ENCODE measurements at places on chromosomes 16 and 17.

GRCh38 chr17:66198242-66198641, 6.3 kb upstream of the CEP112 start:
- DNase-seq, result no peak

DNA sequence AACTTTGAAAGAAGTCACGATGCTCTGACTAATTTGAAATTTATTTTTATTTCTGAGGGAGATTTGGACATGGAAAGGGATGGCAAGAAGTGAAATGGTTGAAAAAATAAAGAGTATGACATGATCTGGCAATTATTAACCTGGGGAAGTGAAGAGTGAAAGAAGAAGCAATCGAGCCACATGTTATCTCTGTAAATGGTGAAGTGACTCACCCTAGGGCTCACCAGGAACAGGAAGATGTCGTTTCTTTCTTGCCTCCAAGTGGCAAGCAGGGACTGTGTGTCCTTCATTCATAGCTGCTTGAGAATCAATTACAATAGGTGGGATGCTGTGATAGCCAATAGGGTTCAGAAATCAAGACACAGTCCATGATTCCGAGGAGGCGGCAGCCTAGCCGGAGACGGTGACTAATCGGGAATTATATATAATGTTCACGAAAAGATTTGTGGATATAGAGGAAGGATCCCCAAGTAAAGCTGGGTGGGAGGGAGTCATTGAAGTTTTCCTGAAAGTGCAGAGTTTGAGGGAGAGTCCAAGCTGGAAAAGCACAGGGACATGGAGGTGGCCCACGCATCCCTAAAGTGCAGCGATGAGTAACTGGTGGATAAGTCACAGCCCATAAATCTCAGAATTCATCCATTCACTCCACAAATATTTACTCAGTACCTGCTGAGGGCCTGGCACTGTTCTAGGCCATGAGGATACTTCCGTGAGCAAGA, 18.2 kb upstream of the KRT20 start:
- peak; percentile 97 for DNase-seq

- DNase-seq, result no peak
Measured at GRCh38 chr17:6387442-6387841, 47.5 kb downstream of the AIPL1 start.

DNA sequence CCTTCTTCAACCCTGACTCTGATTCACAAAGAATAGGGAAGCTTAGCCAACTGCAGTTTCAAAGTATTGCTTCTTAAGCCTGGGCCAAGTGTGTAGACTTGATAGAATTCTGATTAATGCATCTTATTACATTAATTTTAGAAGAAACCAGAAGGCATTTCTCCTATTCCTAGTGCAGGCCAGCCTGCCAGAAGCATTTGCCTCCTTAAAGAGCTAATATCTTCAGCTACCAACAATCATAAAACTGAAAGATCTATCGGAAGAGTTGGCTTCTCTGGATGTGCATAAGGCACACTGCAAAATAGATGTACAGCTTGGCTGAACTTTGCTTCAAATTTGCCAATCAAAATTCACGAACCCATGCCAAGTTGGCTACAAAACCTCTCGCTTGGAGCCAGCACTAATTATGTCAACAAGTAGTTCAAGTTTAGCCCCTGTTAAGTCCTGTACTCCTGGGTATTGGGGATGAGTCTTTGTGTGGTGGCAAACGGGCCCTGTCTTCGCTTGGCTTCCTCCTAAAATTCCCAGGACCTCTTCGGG, 717.8 kb downstream of the WWOX start:
- DNase-seq, result peak; percentile 18

GRCh38 chr16:17303101-17303500, 167.7 kb downstream of the XYLT1 start:
- DNase-seq, result no peak

- DNase-seq, result peak; percentile 92
Measured at GRCh38 chr17:7403977-7404736, at the start of gene TMEM256. Gene TMEM256 (minus strand): TSS chr17:7404097. CDS start chr17:7404084, 13 bp downstream.

DNA sequence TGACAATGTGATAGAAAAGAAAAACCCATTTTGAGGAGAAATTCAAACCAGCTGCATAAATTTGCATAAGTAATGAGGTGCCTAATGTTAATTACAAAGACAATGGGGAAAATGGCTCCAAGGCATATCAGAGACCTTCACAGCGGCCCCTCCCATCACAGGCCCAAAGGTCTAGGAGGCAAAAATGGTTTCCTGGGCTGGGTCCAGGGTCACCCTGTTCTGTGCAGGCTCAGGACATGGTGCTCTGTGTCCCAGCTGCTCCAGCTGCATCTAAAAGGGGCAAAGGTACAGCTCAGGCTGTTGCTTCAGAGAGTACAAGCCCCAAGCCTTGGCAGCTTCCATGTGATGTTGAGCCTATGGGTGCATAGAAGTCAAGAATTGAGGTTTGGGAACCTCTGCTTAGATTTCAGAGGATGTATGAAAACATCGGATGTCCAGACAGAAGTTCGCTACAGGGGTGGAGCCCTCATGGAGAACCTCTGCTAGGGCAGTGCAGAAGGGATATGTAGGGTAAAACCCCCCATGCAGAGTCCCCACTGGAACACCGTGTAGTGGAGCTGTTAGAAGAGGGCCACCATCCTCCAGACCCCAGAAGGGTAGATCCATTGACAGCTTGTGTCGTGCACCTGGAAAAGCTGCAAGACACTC, 40.6 kb downstream of the IKZF3 start:
- DNase-seq, result no peak

DNA sequence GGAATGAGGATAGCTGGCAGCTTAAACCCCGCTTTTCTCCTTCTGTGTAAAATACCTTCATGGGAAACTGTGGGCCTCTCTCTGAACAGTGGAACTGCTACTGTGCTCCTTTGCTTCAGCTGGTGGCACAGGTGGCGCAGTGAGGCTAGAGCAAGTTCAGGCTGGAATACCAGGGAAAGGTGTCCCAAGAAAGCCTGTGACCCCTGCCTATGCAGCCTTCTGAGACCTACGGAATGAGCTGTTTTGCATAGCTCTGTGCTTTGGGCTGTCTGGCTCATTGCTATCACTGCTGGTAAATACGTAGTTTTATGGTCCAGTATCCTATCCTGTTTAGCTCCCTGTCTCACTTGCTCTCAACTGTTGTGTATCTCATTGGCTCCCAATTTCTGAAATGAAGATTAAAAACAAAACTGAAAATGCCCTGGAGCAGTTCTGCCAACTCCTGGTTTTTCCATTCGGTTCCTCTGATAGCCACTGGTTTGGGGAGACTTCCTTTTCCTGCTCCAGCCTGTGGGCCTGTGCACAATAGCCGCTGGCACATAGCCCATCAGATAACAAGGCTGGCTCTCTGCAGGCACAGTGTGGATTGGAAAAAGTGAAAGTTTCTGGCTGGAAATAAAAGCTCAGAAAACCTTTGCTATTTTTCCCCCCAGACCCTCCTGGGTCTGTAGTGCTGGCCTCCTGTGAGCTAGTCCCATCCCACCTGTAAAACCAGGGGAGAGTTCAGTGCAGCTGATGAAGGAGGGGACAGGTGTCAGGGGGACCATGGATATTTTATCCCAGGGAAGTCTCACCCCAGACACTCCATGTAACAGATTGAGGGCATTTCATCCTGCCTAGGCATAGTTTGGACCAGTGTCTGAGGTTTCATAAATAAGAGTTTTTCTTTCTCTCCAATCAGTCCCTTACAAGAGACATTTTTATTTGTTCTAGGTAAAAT, 24.0 kb downstream of the LIMD2 start:
- peak; percentile 91 for DNase-seq

DNA sequence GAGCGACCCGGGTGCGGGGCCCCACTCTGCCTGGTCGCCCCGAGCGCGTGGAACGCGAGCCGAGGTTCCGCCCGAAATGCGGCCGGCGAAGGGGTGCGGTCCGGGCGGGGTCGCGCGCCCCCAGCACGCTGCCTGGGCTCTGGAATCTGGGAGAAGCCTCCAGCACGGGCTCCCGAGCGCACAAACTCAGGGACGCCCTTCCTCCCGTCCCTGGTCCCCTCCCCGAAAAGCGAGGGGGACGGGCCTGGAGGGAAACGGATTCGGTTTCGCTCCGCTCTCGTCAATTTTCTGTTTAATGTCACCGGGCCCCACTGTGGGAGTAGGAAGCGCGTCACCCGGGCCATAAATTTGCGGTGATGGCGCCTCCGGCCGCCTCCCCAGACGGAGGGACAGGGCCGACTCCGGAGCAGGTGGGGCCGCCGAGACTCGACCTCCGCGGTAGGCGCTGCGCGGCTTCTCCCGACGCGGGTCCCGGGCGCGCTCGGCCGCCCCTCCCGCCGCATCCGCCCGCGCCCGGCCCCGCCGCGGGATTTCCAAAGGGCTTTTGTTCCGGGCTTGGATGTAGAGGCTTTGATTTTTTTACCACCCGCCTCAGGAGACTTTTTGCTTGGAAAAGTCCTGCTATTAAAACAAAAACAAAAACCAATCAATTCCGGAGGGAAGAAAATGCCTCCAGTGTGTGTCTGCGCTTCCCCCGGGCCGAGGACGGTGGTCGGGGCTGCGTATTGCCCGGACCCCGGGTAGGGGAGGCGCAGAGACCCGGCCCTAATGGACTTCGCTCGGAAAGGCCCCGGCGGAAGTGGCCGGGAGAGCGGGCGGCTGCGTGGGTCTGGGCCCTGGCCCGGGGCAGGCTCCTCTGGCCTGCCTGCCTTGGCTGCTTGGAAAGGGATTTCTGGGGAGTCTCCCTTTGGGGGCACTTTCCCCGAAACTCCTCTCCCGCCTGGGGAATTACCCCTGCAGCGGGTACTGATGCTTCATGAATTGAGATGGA, 7.9 kb upstream of the BAHCC1 start:
- no peak for DNase-seq

GRCh38 chr17:74085434-74085833, 118.0 kb upstream of the RPL38 start:
- no peak for DNase-seq

GRCh38 chr17:8073627-8074484, 13.7 kb downstream of the ALOX12B start:
- no peak for DNase-seq

- DNase-seq, result no peak
Measured at GRCh38 chr16:88284626-88285513, 97.9 kb upstream of the ZNF469 start.

DNA sequence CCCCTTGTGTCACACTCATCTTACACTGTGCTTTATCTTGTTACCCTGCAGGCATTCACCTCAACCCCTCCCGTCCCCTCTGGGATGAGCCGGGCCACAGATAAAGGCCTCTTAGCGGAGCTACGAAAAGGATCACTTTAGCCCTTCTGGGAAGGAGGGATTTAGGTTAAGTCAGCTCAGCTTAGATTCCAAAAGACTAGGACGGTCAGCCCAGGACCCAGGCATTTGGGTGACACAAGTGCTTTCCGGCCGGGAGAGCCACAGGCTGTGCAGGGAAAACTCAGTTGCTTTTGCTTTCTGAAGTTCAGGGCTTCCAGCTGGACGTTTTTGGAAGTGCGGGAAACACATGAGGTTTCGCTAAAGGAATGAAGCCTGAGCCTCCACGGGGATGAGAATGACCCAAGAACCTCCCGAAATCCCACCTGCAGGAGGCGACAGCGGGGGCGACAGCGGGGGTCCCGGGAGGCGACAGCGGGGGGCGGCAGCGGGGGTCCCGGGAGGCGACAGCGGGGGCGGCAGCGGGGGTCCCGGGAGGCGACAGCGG, 11.6 kb upstream of the METRNL start:
- DNase-seq, result no peak

- no peak for DNase-seq
Measured at GRCh38 chr16:65932350-65933072, 434.0 kb upstream of the CDH5 start.

GRCh38 chr17:31414550-31414918, 23.1 kb downstream of the RAB11FIP4 start:
- DNase-seq, result no peak

DNA sequence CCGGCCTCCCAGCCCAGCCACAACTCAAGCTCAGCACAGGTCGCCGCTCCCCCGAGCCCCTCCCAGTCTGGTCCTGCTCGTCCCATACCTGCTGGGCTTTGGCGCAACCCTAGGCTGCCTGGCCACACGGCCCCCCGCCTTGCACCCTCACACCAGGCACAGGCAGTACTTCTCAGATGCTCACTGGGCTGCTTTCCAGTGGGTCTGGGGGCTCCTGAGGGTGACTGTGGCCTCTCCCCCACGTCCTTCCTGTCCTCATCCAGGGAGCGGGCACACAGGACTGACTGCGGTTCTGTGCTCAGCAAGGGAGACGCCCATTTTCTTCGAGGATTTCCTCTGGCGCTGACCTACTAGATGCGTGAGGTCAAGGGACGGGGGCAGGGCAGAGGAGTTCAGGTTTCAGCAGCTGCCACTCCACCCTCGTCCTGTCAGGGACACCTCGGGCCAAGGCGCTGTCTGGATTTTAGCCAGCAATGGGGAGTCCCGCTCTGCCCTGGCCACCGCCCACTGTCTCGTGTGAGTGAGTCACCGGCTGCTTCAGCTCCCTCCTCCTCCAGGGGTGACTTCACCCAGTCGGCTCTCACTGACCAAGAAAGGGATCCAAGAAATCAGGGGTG, 115.8 kb downstream of the NPIPB11 start:
- DNase-seq, result peak; percentile 92

DNA sequence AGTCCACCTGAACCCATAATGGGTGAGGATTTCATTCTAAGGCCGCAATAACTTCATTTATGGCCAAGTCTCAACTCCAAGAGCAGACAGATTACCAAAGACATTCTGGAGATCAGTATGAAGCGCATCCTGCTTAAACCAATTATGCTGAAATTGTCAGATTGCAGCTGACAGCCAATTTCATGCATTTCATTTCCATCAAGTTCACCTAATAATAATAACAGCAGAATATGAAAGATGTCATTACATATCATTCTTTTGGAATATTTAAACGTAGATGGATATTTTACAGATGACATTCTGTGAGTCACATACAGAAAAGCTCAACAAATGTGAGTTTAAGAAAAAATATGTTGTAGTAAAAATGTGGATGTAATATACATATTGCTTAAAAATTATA, 54.9 kb upstream of the NACA2 start:
- DNase-seq, result no peak

DNA sequence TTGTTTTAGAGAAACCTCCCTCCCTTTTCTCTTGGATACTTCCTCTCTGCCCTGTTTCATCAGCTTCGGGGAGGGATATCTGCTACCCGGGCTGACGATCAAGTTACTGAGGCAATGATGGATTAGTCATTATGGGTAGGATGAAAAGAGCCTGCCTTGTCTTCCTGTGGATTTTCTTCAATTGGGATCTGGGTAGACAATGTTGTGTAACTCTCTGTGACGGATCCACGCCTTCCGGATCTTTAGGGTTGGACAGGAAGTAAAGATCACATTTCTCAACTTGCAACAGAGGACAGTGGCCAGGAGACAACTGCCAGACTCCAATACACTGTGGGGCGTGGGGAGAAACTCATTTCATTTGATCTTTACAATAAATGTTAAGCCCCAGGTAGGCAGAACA, 11.3 kb upstream of the CHST6 start:
- no peak for DNase-seq

GRCh38 chr16:62102588-62102987, 66.3 kb upstream of the CDH8 start:
- no peak for DNase-seq

- peak; percentile 13 for DNase-seq
Measured at GRCh38 chr16:11534262-11534661, 52.5 kb downstream of the LITAF start.

- no peak for DNase-seq
Measured at GRCh38 chr17:1089915-1090314, 89.9 kb downstream of the ABR start.

Data from LNCaP clone FGC (cell line).